ENCODE measurements at places on chromosomes 4 and X.

GRCh38 chrX:138128027-138128671, 562.2 kb downstream of the ZIC3 start:
- DNase-seq = peak; percentile 1

- no peak for DNase-seq
Measured at GRCh38 chr4:88629826-88630225, 37.5 kb downstream of the HERC3 start.

DNA sequence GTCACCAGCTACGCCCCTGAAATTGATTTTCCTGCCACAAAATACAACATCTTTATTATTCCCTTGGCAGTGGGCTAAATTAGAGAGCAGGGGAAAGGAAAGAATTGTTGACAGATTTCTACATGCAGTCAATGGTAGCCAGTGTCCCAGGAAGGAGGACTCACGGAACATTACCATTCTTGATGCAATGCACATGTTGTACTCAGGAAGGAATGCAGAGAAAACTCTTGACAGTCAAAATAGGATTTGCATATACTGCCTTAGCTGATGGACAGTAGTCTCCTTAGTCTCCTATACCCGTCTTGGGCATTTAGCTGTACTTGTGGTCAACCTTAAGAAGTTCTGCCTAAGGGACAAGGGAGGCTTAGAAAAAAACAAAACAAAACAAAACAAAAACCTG, 158.0 kb upstream of the GYPA start:
- DNase-seq = no peak

DNA sequence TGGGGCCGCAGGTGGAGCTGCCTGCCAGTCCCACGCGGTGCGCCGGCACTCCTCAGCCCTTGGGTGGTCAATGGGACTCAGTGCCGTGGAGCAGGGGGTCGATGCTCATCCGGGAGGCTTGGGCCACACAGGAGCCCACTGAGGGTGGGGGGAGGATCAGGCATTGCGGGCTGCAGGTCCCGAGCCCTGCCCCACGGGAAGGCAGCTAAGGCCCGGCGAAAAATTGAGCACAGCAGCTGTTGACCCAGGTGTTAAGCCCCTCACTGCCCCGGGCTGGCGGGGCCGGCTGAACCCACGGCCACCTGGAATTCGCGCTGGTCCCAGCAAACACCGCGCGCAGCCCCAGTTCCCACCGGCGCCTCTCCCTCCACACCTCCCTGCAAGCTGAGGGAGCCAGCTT, 26.1 kb downstream of the VCX2 start:
- DNase-seq = no peak

GRCh38 chr4:57137261-57137660, 27.1 kb upstream of the IGFBP7 start:
- no peak for DNase-seq

GRCh38 chr4:153466949-153467896, 1.1 kb downstream of the TMEM131L start:
- no peak for DNase-seq

GRCh38 chrX:64204701-64205440, 637 bp downstream of the AMER1 start:
- DNase-seq = no peak

Measured in stimulated activated CD4-positive, alpha-beta T cell treated with anti-CD3 and anti-CD28 coated beads, Interleukin-2, amount 100 ng/mL, for 48 hours (primary cell).